ENCODE measurements at places on chromosomes 5 and 9. TPM values are rescaled to one million over a fixed set of nuclear protein-coding genes. Genes with fewer than 3 reads are reported as not detected.

- no peak for DNase-seq
- no peak overlapping the region for H3K4me3 ChIP-seq
- peaks cover 3% of the 10 kb centered on the region for H3K27me3 ChIP-seq
- no peaks in the 10 kb centered on the region for H3K36me3 ChIP-seq
- no peak overlapping the region for H3K27ac ChIP-seq
Measured at GRCh38 chr5:151602806-151603205, 11.7 kb upstream of the FAT2 start.

- H3K4me1 ChIP-seq: peaks cover 15% of the 10 kb centered on the region
- H3K27me3 ChIP-seq: no peaks in the 10 kb centered on the region
- no peak overlapping the region for H3K4me3 ChIP-seq
- H3K36me3 ChIP-seq: no peaks in the 10 kb centered on the region
- DNase-seq: no peak
Measured at GRCh38 chr5:16992444-16992843, 56.4 kb upstream of the MYO10 start.

- H3K4me1 ChIP-seq: no peaks in the 10 kb centered on the region
- no peak for DNase-seq
- no peaks in the 10 kb centered on the region for H3K27me3 ChIP-seq
- peaks cover 32% of the 10 kb centered on the region for H3K36me3 ChIP-seq
- H3K27ac ChIP-seq: no peak overlapping the region
Measured at GRCh38 chr5:14686517-14686916, 22.0 kb downstream of the OTULIN start.

- H3K4me1 ChIP-seq: peaks cover 56% of the 10 kb centered on the region
- no peak for DNase-seq
- peak within 1 kb of the TSS; percentile 98 for H3K27ac ChIP-seq
- H3K36me3 ChIP-seq: no peaks in the 10 kb centered on the region
- no peaks in the 10 kb centered on the region for H3K27me3 ChIP-seq
Measured at GRCh38 chr5:73625944-73626811, at the start of gene ARHGEF28. Gene ARHGEF28 (plus strand): TSS chr5:73626196. CDS start chr5:73684852, 58,656 bp downstream.

GRCh38 chr5:139137697-139138096, 60.5 kb downstream of the SIL1 start:
- H3K27ac ChIP-seq: no peak overlapping the region
- DNase-seq: no peak
- H3K36me3 ChIP-seq: no peaks in the 10 kb centered on the region
- no peaks in the 10 kb centered on the region for H3K27me3 ChIP-seq
- H3K4me3 ChIP-seq: no peak overlapping the region
- peaks cover 5% of the 10 kb centered on the region for H3K4me1 ChIP-seq

Gene DOLPP1
- total RNA-seq: 13.7 TPM
